Hepatocyte (in vitro differentiated cells): ENCODE measurements at places on chromosomes 3 and 15.
A peak's percentile ranks its signal among the peaks of the same experiment; 100 is the strongest.

GRCh38 chr3:126573492-126574117 is 14.9 kb upstream of the C3orf22 start:
- H3K4me3 ChIP-seq = no peak overlapping the region
- no peaks in the 10 kb centered on the region for H3K27me3 ChIP-seq
- no peaks in the 10 kb centered on the region for H3K4me1 ChIP-seq
- no peak overlapping the region for H3K27ac ChIP-seq

- H3K27ac ChIP-seq = peak overlapping the region; percentile 94
- H3K4me3 ChIP-seq = no peak overlapping the region
- no peaks in the 10 kb centered on the region for H3K27me3 ChIP-seq
- DNase-seq = no peak
- H3K4me1 ChIP-seq = peaks cover 33% of the 10 kb centered on the region
- H3K36me3 ChIP-seq = no peaks in the 10 kb centered on the region
These were observed 58.5 kb upstream of the LMCD1 start for GRCh38 chr3:8442993-8443650.

DNA sequence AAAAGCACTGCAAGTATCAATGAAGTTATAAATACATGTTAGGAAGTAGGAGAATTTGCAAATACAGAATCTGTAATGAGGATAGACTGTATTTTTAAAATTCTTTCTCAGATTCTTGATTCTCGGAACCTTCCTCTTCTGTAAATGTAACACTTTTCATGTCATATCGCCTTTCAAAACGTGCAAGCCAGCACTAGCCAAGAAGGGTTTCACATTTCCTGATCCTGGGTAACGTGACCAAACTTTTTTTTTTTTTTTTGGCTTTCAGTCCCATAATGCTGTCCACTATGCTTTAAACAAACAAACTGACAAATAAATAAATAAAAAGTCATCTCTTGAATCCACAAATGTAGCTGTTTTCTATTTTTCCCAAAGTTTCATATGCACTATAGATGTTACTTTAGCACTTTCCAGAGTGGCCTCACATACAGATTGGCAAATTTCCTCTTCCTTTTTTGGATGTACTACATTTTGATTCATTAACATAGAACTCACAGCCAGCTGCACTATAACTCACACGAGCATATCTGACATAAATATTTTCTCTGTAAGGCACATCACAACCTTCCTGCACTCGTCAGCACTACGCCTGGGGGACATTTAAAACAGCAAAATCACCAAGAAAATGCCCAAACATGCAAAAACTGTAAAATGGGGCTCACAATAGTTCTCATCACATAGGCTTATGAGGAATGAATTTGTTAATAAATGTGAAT is 208.1 kb downstream of the OSBPL10 start:
- no peaks in the 10 kb centered on the region for H3K27me3 ChIP-seq
- no peaks in the 10 kb centered on the region for H3K4me1 ChIP-seq
- H3K36me3 ChIP-seq = no peaks in the 10 kb centered on the region
- H3K27ac ChIP-seq = no peak overlapping the region
- no peak overlapping the region for H3K4me3 ChIP-seq

DNA sequence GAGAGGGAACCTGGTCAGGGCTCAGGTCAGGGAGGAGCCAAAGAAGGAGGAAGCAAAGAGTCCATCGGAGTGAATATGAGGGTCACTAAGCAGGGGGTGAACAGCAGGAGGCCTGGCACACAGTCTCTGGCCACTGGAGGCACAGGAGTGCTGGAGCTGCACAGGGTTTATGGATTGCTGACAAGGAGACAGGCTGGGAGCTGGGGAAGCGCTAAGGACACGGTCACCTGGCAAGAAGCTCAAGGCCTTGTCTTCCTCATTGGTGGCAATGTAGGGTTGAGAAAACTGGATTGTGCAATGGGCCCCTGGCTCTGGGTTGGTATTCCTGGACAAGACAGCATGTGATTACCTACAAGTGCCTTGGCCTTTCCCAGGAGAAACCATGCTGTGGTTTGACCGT is 5.8 kb upstream of the CAMP start:
- peaks cover 5% of the 10 kb centered on the region for H3K4me1 ChIP-seq
- no peak overlapping the region for H3K27ac ChIP-seq
- no peaks in the 10 kb centered on the region for H3K36me3 ChIP-seq
- no peak for DNase-seq
- H3K4me3 ChIP-seq = no peak overlapping the region

GRCh38 chr3:112889357-112889756 is 42.7 kb upstream of the CD200R1L start:
- H3K27ac ChIP-seq = no peak overlapping the region
- no peak for DNase-seq
- no peaks in the 10 kb centered on the region for H3K27me3 ChIP-seq

- no peaks in the 10 kb centered on the region for H3K27me3 ChIP-seq
- no peaks in the 10 kb centered on the region for H3K36me3 ChIP-seq
- H3K4me1 ChIP-seq = peaks cover 7% of the 10 kb centered on the region
- no peak overlapping the region for H3K27ac ChIP-seq
These were observed 5.5 kb upstream of the C15orf40 start for GRCh38 chr15:83016906-83017305.

- H3K27me3 ChIP-seq = no peaks in the 10 kb centered on the region
- H3K36me3 ChIP-seq = no peaks in the 10 kb centered on the region
- H3K4me1 ChIP-seq = no peaks in the 10 kb centered on the region
- H3K4me3 ChIP-seq = no peak overlapping the region
These were observed 68.6 kb upstream of the ITGA11 start for GRCh38 chr15:68500363-68501258.

GRCh38 chr3:23450806-23451205 is 247.7 kb downstream of the UBE2E2 start:
- DNase-seq = no peak
- no peaks in the 10 kb centered on the region for H3K36me3 ChIP-seq
- H3K4me3 ChIP-seq = no peak overlapping the region
- no peaks in the 10 kb centered on the region for H3K4me1 ChIP-seq
- no peaks in the 10 kb centered on the region for H3K27me3 ChIP-seq

GRCh38 chr3:126537730-126538281 is 13.9 kb downstream of the CHST13 start:
- H3K4me3 ChIP-seq = no peak overlapping the region
- DNase-seq = no peak

- H3K27me3 ChIP-seq = no peaks in the 10 kb centered on the region
- no peak for DNase-seq
- H3K4me1 ChIP-seq = no peaks in the 10 kb centered on the region
- H3K36me3 ChIP-seq = no peaks in the 10 kb centered on the region
These were observed 21.4 kb upstream of the SRP14 start for GRCh38 chr15:40060236-40060961.

DNA sequence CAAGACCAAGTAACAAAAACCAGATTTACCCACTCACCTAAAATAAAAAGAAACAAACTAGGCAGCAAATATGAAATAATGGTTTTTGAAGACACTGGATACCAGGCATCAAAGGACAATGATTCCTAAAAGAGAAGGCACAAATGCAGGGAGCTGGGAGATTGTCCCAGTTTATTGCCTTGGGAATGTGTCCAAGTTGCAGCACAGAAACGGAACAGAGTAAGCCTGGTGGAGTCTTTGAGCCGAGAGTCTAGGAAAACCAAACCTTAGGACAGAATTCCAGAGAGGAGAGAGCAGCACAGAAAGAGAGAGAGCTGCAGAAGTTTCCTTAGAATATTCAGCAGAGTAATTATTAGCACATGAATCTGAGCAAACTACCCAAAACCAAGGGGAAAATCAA is 7.8 kb upstream of the ARF4 start:
- H3K36me3 ChIP-seq = no peaks in the 10 kb centered on the region
- no peak overlapping the region for H3K4me3 ChIP-seq
- no peaks in the 10 kb centered on the region for H3K27me3 ChIP-seq
- H3K27ac ChIP-seq = no peak overlapping the region

DNA sequence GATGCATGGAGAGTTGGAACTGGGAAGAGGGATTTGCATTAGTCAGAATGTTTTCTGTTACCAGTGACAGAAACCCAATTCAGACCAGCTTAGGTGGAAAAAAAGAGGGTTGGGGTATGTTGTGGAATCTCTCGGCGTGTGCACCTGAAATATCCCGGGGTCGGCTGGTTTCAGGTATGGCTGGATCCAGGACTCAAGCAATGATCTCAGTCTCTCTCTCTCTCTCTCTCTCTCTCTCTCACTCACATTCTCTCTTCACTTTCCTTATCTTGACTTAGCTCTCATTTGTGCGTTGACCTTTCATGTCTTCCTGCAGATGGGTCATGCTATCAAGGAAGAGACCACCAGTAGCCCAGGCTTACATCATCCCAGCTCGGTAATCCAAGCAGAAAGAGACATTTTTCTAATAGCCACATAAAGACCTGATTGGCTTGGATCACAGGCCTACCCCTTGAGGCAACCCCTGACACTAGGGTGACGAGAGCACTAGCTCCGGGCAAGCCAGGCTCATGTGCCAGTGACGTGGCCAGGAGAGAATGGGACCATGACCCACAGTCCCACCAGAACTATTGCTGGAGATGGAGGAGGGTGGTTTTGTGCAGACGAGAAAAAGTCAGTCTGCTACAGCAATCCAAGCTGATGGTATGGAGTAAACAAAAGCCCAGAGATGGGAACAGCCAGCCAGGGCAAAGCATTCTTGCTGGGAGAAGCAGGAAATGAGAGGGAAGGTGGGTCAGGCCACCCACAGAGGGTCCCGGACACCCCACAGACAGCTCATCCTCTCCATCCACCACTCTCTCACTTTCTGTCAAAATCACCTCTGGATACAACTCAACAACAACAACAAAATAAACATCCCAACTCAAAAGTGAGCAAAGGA is 91.7 kb downstream of the CHSY1 start:
- no peaks in the 10 kb centered on the region for H3K27me3 ChIP-seq
- H3K27ac ChIP-seq = no peak overlapping the region
- no peak for DNase-seq
- H3K4me3 ChIP-seq = no peak overlapping the region
- no peaks in the 10 kb centered on the region for H3K4me1 ChIP-seq

DNA sequence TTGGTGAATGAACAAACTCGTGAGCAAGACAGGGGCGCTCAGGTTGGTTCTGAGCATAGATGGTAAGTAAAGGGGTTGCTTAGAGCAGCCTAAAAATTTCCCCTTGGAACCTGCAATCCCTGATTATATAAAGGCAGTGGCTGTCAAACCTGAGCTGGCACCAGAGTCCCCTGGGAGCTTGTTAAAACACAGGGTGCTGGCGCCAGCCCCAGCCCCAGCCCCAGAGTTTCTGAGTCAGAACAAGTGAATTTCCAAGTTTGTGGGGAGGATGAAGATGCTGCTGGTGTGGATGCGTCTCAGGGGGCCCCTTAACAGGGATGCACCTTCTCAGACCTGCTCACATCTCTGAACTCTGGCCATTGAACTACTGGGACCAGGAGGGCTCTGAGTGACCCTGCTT is 48.2 kb downstream of the FEM1B start:
- H3K36me3 ChIP-seq = no peaks in the 10 kb centered on the region
- H3K4me3 ChIP-seq = no peak overlapping the region
- no peak for DNase-seq
- H3K27ac ChIP-seq = no peak overlapping the region
- no peaks in the 10 kb centered on the region for H3K4me1 ChIP-seq
- no peaks in the 10 kb centered on the region for H3K27me3 ChIP-seq

GRCh38 chr3:119620899-119621298 is 23.2 kb downstream of the PLA1A start:
- no peak overlapping the region for H3K27ac ChIP-seq
- no peaks in the 10 kb centered on the region for H3K27me3 ChIP-seq
- DNase-seq = no peak
- H3K36me3 ChIP-seq = no peaks in the 10 kb centered on the region
- no peaks in the 10 kb centered on the region for H3K4me1 ChIP-seq
- H3K4me3 ChIP-seq = no peak overlapping the region

GRCh38 chr3:33704891-33705290 is 13.2 kb downstream of the CLASP2 start:
- H3K36me3 ChIP-seq = no peaks in the 10 kb centered on the region
- H3K4me3 ChIP-seq = no peak overlapping the region
- no peaks in the 10 kb centered on the region for H3K4me1 ChIP-seq
- DNase-seq = no peak

DNA sequence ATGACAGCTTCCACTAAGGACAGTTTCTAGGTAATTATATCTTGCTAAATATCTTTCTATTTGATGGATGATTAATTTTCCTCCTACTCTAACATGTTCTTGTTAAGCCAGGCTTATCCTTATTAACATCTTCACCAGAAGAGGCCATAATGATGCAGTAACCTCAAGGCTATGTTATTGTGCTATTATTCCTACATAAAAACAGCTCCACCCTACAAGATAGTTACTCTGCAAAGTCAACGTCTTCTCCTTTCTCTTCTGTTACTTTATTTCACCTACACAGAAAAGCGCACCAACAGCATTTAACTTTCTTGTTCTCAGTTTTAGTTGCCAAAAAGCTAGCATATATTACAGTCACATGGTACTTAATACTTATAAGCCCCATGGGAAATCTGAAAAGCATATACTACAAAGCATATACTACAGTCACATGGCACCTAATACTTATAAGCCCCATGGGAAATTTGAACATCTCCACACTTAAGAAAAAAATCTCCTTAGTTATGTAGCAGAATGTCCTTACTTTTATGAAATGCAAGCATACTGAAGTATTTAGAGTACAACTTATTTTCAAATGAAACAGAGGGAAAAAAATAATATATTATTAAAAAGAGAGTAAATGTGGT is 13.4 kb downstream of the ADAM10 start:
- H3K4me3 ChIP-seq = no peak overlapping the region
- H3K4me1 ChIP-seq = peaks cover 9% of the 10 kb centered on the region
- peaks cover 3% of the 10 kb centered on the region for H3K36me3 ChIP-seq
- no peaks in the 10 kb centered on the region for H3K27me3 ChIP-seq
- no peak overlapping the region for H3K27ac ChIP-seq
- no peak for DNase-seq

DNA sequence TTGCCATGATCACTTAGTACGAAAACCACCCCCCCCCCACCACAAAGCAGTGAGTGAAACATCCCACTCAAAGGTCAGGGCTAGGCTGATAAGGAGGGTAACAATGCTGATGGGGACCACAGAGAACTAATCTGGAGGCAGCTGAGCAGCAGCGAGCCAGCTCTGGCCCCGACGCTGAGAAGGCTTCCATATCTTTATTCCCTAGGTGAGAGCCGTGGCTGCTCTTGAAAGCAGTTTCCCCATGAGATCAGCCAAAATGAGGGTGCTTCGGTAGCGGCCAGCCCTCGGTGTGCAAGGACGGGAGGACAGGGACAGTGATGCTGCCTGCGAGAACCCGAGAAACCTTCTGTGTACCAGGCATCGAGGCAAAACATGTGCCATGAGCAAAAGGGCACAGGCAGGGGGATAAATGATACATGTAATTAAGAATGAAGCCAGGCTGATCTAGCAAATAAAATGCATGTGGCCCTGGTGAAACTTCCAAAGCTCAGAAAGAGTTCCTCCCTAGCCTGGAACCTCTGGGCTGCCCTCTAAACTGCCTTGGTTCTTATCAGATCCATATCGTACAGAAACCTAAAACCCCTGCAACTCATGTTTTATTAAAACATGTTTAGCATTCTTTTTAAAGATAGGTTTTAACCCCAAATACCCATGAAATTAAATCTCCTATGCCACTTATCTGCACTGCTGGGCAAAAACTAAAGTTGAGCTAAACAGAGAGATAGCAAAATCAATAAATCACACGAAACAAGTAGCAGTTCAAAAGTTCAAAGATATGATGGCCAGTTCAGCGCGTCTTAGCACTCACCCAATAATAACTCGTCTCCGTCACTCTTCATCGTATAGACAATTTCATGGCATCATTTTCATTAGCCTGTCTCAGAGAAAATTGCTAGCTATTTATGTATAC is 337.3 kb downstream of the FOXP1 start:
- peak overlapping the region; percentile 55 for H3K27ac ChIP-seq
- H3K4me1 ChIP-seq = peaks cover 39% of the 10 kb centered on the region
- no peaks in the 10 kb centered on the region for H3K27me3 ChIP-seq
- no peak for DNase-seq
- H3K4me3 ChIP-seq = no peak overlapping the region
